ENCODE measurements at places on chromosomes 5 and 9. TPM values are rescaled to one million over a fixed set of nuclear protein-coding genes. Genes with fewer than 3 reads are reported as not detected.

NEURL1B gene
- total RNA-seq = 0.05 TPM

KDM4C gene
- 36.4 TPM for total RNA-seq

CENPP gene
- total RNA-seq = 27.5 TPM

IPO11 gene
- total RNA-seq = 60.9 TPM

PRR16 gene
- total RNA-seq = not detected

CCL27 gene
- total RNA-seq = 0.52 TPM

CCDC192 gene
- not detected for total RNA-seq

TMEM171 gene
- not detected for total RNA-seq

FAM151B gene
- total RNA-seq = 0.23 TPM

INSL6 gene
- total RNA-seq = not detected

SARDH gene
- total RNA-seq = 0.54 TPM

FOXD4 gene
- total RNA-seq = not detected

HTR4 gene
- total RNA-seq = not detected

GPX8 gene
- not detected for total RNA-seq

DHX29 gene
- 18.2 TPM for total RNA-seq

IRX4 gene
- not detected for total RNA-seq

PCDHA4 gene
- not detected for total RNA-seq

ANKRD20A1 gene
- 1.2 TPM for total RNA-seq

CDH6 gene
- total RNA-seq = not detected

CDH10 gene
- not detected for total RNA-seq

QRFP gene
- total RNA-seq = not detected

UTP15 gene
- total RNA-seq = 61.5 TPM

ENTREP1 gene
- not detected for total RNA-seq

TMEM252 gene
- not detected for total RNA-seq

SLC34A3 gene
- not detected for total RNA-seq

SAXO1 gene
- not detected for total RNA-seq

PCDHGA5 gene
- total RNA-seq = 0.19 TPM

LECT2 gene
- total RNA-seq = not detected

TAS2R1 gene
- total RNA-seq = not detected

FRMPD1 gene
- total RNA-seq = not detected

FOXD4L3 gene
- not detected for total RNA-seq

MYO10 gene
- 0.28 TPM for total RNA-seq

PDE6A gene
- total RNA-seq = not detected

SPATA31D4 gene
- not detected for total RNA-seq

DMGDH gene
- not detected for total RNA-seq

NR2F1 gene
- not detected for total RNA-seq

PCDHA9 gene
- not detected for total RNA-seq

GARNL3 gene
- total RNA-seq = 3.3 TPM

TMEM215 gene
- not detected for total RNA-seq

OBP2B gene
- not detected for total RNA-seq

SLC45A2 gene
- not detected for total RNA-seq

PTGER4 gene
- 53.0 TPM for total RNA-seq

ZNF300 gene
- 0.47 TPM for total RNA-seq

TNC gene
- total RNA-seq = 0.98 TPM

PCA3 gene
- total RNA-seq = not detected

ADGRD2 gene
- total RNA-seq = not detected

CCNI2 gene
- total RNA-seq = 42.7 TPM

LPAR1 gene
- total RNA-seq = not detected

SLCO6A1 gene
- total RNA-seq = not detected

CLINT1 gene
- total RNA-seq = 92.1 TPM

GRPEL2 gene
- total RNA-seq = 30.6 TPM

PCDHGA8 gene
- total RNA-seq = 0.09 TPM
